ENCODE measurements at places on chromosomes 7 and 10. TPM values are rescaled to one million over a fixed set of nuclear protein-coding genes. Genes with fewer than 3 reads are reported as not detected.

Gene NKX2-3
- polyA plus RNA-seq, result not detected

Gene YKT6
- polyA plus RNA-seq, result 192 TPM

Gene RPP30
- 26.4 TPM for polyA plus RNA-seq

Gene SPDYE9
- not detected for polyA plus RNA-seq

Gene FXYD4
- not detected for polyA plus RNA-seq

Gene SLC16A12
- 0.10 TPM for polyA plus RNA-seq

DNA sequence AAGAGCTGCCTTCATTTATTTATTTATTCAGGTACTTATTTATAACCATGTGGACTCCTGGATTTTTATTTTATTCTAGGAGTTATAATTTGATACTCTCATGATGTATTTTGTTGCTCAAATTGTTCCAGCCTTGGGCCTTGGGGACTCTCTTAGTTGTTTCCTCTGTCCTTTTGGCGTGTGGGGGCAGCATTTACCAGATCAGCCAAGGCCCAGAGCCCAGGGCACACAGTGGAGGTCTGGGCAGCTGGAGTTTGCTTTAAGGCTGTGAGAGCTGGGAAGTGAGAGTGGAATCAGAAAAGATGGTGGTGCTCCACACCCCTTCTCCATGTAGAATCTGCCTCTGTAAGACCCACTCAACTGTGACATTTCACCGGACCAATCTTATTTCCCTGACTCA is 398.9 kb downstream of the RPS24 start:
- DNase-seq, result no peak

DNA sequence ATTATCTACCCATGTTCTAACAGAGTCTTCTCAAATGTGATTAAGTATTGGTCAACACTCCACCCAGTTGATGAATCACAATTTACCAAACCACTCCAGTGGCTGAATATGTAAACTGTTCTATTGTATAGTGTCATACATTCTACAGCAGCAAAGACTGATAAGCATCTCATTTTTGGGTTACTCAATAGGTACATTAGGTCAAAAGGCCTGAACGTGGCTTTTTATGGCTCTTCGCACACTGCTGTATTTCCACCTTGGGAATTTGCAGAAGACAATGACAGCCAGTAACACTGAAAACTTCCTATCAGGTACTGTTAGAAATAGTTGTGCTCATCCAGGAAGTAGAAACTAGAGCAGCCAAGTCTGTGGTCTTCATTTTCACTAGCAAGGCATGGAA is 166.9 kb downstream of the GLI3 start:
- peak; percentile 80 for DNase-seq

- no peak for DNase-seq
These were observed 80.1 kb upstream of the PRSS1 start for GRCh38 chr7:142669074-142669654.

GRCh38 chr7:158030566-158030965 is 557.1 kb downstream of the PTPRN2 start:
- DNase-seq, result no peak

- no peak for DNase-seq
These were observed 166.4 kb upstream of the ADO start for GRCh38 chr10:62638062-62638477.

DNA sequence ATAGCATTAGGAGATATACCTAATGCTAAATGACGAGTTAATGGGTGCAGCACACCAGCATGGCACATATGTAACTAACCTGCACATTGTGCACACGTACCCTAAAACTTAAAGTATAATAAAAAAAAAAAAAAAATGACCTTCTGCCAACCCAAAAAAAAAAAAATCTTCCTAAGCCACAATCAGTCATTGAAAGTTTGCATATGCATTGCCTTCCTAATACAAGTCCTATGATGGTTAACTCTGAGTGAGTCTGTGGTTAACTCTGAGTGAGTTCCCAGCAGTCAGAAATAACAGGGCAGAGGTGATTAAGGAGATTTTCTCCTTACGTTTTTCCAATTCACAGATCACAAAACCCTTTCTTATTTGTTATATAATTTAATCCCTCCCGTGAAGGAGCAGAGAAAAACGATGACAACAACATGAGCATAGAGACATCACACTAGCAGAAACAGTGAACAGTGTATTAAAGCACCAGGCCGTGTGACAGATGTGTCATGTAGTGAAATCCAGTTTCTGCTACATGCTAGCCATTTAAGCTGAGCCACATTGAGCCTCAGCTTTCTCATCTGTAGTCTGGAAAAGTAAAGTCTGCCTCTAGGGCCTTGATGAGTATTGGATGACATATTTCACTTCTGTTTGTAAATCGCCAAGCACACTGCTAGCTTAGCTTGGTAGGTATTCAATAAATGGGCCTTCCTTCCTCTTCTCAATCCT is 7.4 kb upstream of the RNF148 start:
- DNase-seq, result no peak

- DNase-seq, result no peak
These were observed 13.4 kb upstream of the WDFY4 start for GRCh38 chr10:48670978-48671913.

- no peak for DNase-seq
These were observed 421 bp downstream of the SMURF1 start for GRCh38 chr7:99143521-99143852.

GRCh38 chr7:24831240-24831639 is 74.0 kb upstream of the GSDME start:
- no peak for DNase-seq

GRCh38 chr10:34548466-34548865 is 266.6 kb downstream of the PARD3 start:
- DNase-seq, result no peak

DNA sequence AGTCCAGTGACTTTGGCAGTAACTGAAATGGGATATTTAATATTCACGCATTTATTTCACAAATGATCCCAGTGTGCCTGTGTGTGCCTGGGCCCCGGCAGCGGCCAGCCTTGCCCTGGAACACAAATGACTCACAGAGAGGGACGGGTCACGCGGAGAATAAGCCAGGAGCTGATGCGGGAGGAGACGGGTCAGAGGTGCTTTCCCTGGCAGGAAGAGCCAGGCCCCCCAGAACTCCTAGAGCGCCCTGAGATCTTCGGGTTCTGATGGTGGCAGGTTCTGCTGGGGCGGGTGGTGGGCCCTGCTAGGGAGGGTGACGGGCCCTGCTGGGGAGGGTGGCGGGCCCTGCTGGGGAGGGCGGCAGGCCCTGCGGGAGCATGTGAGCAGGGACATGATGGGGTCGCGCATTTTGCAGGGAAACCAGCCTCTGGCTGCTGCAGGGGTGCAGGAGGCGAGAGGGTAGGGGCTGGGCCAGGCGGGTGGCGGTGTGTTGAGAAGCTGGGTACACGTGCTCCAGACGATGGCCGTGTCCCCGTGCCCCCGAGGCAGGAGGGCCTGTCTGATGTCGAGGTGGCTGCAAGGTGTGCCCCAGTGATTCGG is 84.2 kb upstream of the DIP2C start:
- DNase-seq, result no peak

GRCh38 chr10:95406651-95407280 is 116.0 kb upstream of the PDLIM1 start:
- DNase-seq, result no peak

GRCh38 chr10:118760265-118760664 is 5.5 kb upstream of the CACUL1 start:
- no peak for DNase-seq

- no peak for DNase-seq
These were observed 341.6 kb upstream of the MEOX2 start for GRCh38 chr7:16028103-16028502.

DNA sequence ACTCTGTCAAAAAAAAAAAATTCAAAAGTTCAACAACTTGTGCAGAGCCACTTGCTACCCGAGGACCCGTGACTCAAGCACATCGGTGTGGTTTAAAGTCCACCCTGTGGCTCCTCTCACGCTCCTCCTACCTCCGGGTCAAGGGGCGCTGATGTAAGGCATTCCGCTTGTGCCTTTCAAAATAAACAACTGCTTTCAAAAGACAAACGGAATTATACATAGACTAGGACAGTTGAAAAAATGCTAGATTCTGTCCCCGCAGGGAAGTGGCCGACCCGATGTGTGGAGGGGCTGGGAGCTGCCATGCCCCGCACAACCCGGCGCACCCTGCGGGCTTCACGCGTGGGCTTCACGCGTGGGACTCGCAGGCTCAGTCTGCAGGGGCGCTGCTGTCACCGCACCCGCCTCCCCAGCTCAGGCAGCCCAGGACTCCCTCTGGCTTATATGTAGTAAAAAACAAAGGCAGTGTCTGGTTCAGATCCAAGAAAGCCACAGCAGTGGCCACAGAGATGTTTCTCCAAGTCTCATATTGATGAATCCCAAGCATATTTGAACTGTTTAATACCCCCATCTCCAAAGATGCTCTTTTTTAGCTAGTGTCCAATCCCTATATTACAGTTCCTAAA is 239.7 kb upstream of the INHBA start:
- DNase-seq, result no peak

DNA sequence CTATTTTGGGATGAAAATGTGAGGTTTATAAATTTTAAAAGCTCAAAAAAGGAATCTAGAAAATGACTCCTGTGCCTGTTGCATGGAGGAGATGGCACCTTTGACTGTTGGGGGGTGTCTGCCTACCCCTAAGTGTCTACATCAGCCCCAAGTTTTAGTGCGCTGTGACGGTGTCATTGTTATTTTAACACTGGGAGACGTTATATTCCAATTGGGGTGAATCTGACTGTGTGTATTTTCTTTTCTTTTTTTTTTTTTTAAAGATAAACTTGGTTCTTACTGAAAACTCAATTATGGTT is 517 bp downstream of the SRGN start:
- DNase-seq, result no peak

GRCh38 chr10:8112942-8113442 is 58.5 kb downstream of the GATA3 start:
- no peak for DNase-seq

DNA sequence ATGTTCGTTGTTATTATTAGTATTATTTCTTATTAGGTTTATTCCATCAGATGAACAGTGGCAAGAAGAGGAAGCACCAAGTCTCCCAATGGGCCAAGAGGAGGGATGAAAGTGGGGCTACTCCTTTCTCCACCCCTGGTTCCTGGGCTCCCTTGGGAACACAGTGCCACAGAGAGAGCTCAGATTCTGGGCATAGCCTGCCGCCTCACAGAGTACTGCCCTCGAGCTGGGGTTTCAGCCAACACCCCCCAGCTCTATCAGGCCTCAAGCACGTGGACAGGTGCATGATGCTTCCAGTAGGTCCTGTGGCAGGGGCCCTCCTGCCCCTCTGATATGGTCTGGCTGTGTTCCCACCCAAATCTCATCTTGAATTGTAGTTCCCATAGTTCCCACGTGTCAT is 103.6 kb upstream of the RNF32 start:
- no peak for DNase-seq

GRCh38 chr10:71395621-71396020 is 1.1 kb upstream of the CDH23 start:
- no peak for DNase-seq

DNA sequence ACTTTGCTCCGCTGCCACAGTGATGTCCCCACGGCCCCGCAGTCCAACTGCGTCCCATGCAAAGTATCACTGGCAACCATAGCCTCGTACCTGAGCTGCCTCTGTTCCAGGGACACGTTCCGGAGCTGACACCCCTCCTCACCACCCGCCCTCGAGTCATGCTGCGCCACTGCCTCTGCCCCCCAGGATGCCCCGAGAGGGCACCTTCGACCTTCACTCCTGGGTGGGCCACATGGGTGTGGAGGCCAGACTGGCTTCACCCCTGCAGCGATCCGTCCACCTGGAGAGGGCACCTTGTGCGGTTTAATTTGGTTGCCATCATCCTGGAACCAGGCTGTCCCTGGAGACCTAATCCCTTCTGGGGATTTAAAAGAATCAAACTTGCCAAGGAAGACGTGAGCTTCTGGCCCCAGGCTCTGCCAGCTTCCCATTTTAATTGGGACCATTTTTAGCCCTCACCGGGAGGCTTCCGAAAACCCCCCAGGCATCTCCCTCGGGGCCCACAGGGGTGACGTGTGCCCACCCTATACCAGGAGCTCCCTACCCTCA is 19.2 kb upstream of the TNRC18 start:
- DNase-seq, result no peak

DNA sequence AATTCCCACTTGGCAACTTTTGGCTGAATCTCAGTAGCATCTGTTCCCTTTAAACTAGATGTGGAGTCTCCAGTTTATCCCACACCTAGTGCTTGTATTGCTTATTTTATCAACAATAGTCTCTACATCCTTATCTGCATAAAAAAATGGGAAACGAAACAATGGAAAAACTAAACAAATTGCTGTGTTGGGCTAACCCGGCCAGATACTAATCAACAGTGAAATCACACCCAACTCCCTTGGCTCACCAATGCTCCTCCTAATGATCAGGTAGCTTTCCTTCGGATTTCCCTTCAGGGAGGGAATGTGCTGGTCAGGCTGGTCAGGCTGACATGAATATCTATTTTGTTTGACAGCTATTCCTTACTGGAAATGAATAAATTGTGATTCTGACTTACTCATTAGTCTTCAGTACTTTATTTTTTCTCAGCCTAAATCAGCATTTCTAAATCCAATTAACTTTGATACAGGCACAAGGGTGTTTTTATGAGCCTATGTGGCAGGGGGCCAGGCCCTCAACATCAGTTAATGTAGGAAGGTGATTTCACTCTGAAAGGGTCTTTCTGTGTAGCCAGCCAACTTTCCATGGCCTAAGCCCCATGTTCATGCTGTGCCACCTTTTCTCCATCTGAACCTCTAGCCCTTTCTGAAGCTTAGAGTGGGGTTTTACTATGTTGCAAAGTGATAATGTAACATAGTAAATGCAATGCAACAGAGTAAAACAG is 170.5 kb upstream of the NPSR1 start:
- DNase-seq, result no peak

- no peak for DNase-seq
These were observed 340.5 kb downstream of the SDK1 start for GRCh38 chr7:3641582-3641981.

DNA sequence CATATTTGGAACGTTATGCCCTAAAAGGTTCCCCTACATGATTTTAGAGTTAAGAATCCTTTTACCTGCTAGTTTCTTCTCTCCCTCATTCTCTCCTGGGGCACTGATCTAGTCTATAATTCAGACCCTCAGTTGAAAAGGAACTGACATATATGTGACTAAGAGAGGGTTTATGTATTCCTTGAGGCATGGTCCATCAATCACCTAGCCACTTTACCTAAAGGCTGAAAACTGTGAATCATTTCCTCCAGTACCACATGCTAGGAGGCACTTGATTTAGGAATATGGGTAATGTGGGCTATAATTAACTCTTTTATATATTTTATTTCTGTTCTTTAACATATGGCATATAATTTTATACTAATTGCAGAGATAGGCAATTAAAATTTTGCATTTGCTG is 303.5 kb downstream of the BBS9 start:
- no peak for DNase-seq

DNA sequence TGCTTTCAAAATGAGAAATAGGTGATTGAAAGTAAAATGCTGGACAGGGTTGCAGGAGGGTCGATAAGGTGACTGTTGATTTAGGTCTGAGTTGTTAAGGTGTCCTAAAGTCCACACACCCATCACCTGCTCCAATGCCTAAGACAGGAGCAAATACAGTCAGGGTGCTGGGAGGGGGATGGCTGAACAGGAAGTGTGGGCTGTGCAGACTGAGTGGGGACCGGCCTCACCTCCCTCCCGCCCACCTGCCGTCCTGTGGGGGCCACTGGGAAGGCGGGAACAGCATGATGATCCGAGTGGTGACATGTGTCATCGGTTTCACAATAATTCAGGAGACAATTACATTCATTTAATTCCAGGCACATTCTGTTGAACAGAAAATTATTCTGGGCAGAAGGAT is 260.8 kb downstream of the DNAJB6 start:
- DNase-seq, result no peak
